Suprapubic skin (tissue), 4 donors: ENCODE measurements at places on chromosomes 12 and 14. TPM values are rescaled to one million over a fixed set of nuclear protein-coding genes. Genes with fewer than 3 reads are reported as not detected.

DNA sequence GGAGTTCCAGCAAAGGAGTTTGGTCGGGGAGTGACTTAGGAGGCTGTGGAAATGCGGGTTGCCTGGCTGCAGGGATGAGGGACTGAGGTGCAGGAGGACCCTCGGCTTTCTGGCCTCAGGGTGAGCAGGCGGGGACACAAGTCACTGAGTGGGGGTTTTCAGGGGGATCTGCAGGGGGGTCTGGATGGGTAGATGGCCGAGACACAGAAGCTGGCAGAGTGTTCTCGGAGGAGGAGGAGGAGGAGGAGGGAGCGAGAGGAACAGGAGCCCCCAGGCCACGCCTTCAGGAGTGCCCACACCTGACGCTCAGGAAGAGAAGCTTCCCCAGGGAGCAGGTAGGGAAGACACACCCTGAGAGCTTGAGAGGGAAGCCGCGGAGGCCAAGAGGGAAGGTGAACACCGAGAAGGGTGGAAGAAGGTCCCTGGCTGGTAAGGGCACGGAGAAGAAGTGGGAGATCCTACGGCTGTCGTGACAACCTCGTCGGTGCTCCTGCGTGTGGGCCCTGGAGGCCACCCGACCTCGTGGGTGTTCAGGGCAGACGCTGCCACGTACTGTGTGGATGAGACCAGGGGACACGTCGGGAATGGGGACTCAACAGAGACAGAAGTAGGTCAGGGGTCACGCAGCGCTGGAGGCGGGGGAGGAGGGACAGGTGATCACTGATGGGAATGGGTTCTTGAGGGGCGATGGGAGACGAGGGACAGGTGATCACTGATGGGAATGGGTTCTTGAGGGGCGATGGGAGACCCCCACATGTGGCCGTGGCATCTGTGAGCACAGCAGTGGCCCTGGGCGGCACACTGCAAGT lies 109.4 kb downstream of the PIWIL1 start:
- no peaks in the 10 kb centered on the region for H3K4me1 ChIP-seq
- no peak overlapping the region for H3K27ac ChIP-seq
- no peaks in the 10 kb centered on the region for H3K27me3 ChIP-seq
- no peak overlapping the region for H3K4me3 ChIP-seq
- no peaks in the 10 kb centered on the region for H3K36me3 ChIP-seq

GRCh38 chr12:52806169-52806811 lies 7.6 kb downstream of the KRT4 start:
- no peak overlapping the region for H3K27ac ChIP-seq
- peaks cover 2% of the 10 kb centered on the region for H3K27me3 ChIP-seq
- no peaks in the 10 kb centered on the region for H3K36me3 ChIP-seq
- no peak for DNase-seq

DNA sequence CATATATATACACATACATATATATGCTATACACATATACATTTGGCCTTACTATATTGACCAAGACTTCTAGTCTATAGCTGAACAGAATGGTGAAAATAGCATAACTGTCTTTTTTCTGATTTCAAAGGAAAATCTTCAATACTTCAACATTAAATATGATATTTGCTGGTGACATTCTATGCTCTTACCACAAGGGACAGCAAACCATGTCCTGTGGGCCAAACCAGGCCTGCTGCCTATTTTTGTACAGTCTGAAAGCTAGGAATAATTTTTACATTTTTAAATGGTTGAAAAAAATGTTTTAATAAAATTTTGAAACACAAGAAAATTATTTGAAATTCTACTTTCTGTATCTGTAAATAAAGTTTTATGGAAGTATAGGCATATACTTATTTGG lies 63.6 kb downstream of the EML5 start:
- H3K27me3 ChIP-seq = no peaks in the 10 kb centered on the region
- H3K4me1 ChIP-seq = no peaks in the 10 kb centered on the region
- no peak overlapping the region for H3K27ac ChIP-seq
- no peak overlapping the region for H3K4me3 ChIP-seq

DNA sequence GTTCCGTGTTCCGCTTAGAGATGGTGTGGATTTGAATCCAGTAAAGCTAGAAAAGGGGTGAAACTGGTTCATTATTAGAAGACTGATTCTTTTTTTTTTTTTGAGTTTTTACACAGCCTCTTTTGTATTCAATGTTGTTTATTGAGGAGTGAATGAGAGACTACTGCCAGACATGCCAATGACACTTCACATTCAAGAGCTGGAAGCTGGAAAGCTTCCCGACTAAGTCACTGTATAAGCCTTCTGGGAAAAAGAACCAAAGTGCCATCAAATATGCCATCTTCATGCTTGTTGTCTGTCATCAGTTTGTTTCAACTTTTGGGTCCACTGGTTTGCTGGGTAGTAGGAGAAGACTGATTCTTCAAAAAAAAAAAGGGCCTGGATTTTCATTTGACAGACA lies 164.8 kb downstream of the ATP23 start:
- H3K27me3 ChIP-seq = no peaks in the 10 kb centered on the region
- no peaks in the 10 kb centered on the region for H3K36me3 ChIP-seq
- no peaks in the 10 kb centered on the region for H3K4me1 ChIP-seq
- H3K27ac ChIP-seq = no peak overlapping the region
- no peak for DNase-seq

DNA sequence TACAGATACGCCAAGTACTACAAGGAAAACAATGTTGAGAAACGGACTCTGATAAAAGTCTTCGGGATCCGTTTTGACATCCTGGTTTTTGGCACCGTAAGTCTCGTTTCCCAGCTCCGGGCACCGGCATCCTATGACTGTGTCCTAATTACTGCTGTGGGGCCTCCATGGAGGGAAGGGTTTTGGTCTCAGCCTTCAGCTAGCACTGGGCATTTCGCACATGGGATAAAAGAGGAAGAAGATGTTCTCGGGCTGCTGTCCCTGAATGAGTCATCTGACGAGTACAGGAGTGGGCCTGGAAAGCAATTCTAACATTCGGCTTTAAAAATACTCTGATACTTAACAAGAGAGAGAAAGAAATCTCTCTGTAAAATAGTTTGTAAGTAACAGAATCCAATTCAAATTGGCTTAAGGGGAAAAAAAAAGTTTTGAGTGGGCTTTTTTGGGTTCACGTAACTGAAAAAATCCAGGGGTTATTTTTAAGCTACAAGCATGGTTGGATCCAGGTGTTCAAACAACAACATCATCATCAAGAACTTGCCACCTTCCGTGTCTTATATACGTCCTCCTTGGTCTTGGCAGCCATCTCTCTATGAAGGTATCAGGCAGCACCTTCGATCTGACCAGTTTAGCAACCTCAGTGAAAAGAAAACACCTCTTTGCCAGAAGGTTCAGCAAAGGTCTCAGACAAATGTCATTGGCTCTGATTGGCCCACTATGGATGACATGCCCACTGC lies 34.4 kb upstream of the P2RX4 start:
- no peak overlapping the region for H3K4me3 ChIP-seq
- no peaks in the 10 kb centered on the region for H3K27me3 ChIP-seq
- no peaks in the 10 kb centered on the region for H3K4me1 ChIP-seq
- H3K27ac ChIP-seq = no peak overlapping the region

DNA sequence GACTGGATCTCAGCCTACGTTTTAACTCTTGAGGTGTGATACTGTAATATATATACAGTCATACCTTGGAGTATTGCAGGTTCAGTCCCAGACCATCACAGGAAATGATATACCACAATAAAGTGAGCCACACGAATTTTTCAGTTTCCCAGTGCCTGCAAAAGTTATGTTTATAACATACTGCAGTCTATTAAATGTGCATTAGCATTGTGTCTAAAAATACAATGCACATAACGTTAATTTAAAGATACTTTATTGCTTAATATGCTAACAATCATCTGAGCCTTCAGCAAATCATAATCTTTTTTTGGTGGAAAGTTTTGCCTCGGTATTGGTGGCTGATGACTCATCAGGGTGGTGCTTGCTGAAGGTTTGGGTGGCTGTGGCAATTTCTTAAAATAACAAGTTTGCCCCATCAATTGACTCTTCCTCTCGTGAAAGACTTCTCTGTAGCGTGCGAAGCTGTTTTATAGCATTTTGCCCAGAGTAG lies 18.9 kb downstream of the PYROXD1 start:
- no peak overlapping the region for H3K27ac ChIP-seq
- no peaks in the 10 kb centered on the region for H3K27me3 ChIP-seq
- peaks cover 73% of the 10 kb centered on the region for H3K36me3 ChIP-seq

DNA sequence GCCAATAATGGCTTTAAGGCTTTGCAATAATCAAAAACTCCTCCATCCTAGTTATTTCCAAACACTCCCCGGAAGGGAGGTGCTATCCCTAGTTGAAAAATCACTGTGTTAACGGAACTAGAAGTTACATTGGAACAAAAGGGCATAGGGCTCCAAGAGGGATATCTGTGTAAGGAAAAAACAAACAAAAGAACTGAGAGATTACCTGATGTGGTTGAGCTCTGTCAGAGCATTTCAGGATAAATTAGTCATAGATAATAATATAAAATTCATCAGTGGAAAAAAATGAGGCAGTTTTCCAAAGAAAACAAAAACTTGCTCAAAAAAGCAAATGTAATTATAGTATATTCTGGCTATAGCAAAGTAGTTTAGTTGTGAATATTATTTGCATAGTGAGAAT lies 27.4 kb upstream of the PAPLN start:
- no peak overlapping the region for H3K4me3 ChIP-seq
- H3K4me1 ChIP-seq = no peaks in the 10 kb centered on the region
- DNase-seq = no peak
- no peaks in the 10 kb centered on the region for H3K27me3 ChIP-seq
- no peak overlapping the region for H3K27ac ChIP-seq

DNA sequence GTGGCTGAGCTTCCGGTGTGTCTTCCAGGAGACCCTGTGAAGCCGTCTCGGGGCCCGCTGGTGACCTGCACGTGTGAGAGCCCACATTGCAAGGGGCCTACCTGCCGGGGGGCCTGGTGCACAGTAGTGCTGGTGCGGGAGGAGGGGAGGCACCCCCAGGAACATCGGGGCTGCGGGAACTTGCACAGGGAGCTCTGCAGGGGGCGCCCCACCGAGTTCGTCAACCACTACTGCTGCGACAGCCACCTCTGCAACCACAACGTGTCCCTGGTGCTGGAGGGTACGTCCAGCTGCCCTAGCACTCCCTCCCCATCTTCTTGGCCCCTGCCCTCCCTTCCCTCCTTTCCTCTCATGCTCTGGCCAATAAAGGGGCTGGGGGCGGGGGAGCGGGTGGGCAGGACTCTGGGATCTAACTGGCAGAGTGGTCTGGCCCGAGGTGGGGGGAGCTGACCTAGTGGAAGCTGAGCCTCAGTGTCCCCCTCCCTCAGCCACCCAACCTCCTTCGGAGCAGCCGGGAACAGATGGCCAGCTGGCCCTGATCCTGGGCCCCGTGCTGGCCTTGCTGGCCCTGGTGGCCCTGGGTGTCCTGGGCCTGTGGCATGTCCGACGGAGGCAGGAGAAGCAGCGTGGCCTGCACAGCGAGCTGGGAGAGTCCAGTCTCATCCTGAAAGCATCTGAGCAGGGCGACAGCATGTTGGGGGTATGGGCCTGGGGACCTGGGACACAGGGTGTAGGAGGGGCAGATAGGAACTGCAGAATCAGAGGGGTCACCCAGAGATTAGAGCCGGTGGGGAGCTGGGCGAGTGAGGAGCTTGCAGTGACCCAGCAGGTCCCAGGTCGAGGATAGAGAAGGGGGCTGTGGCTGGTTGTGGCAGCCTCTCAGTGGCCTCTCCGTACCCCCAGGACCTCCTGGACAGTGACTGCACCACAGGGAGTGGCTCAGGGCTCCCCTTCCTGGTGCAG lies 6.0 kb downstream of the ACVRL1 start:
- peak overlapping the region; percentile 28 for H3K4me3 ChIP-seq
- no peaks in the 10 kb centered on the region for H3K27me3 ChIP-seq
- no peak overlapping the region for H3K27ac ChIP-seq
- DNase-seq = peak; percentile 64

DNA sequence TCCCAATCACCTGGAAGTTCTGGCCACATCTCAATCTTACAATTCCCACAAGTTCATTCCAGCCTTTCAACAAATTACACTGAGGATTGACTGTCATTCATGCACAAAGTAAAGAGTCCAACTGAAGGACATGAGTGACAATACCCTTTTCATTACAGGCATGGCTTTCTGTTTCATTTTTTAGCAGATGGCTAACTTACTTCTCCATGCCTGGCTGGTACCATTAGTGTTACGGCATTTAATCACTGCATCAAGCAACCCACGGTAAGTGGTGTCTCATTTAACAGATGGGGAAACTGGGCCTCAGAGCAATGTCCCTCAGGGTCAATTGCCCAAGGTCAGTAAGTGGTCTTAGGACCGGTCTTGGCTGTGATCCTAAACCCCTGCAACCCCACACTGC lies 114.4 kb downstream of the PRICKLE1 start:
- H3K4me3 ChIP-seq = no peak overlapping the region
- no peak for DNase-seq
- H3K4me1 ChIP-seq = peaks cover 2% of the 10 kb centered on the region

- H3K36me3 ChIP-seq = no peaks in the 10 kb centered on the region
- no peak overlapping the region for H3K27ac ChIP-seq
- H3K4me1 ChIP-seq = no peaks in the 10 kb centered on the region
- H3K27me3 ChIP-seq = peaks cover 16% of the 10 kb centered on the region
- DNase-seq = no peak
Measured at GRCh38 chr12:100360450-100360849, 3.6 kb downstream of the SLC17A8 start.

DNA sequence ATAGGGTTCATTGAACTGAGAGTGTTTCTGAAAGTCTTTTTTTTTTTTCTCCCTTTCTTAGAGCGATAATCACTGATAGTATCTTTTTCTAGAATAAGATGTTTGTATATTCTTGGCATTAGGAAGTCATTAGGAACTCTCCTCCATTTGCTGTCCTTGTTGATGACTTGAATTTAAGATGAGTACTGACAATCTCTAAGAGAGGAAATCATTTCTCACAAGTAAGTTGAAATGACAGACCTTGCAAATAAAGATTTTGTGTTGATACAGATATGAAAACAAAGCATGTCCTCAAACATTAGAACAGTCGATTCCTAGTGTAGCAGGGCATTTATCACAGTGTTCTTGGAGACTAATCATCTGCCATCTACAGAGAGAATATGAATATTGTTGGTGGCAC lies 458.4 kb upstream of the SYT1 start:
- H3K4me1 ChIP-seq = no peaks in the 10 kb centered on the region
- H3K27me3 ChIP-seq = no peaks in the 10 kb centered on the region
- no peak overlapping the region for H3K4me3 ChIP-seq
- H3K36me3 ChIP-seq = no peaks in the 10 kb centered on the region

GRCh38 chr12:80411787-80412186 lies 32.2 kb upstream of the PTPRQ start:
- no peak for DNase-seq
- H3K36me3 ChIP-seq = no peaks in the 10 kb centered on the region
- H3K27me3 ChIP-seq = no peaks in the 10 kb centered on the region
- no peak overlapping the region for H3K27ac ChIP-seq
- no peaks in the 10 kb centered on the region for H3K4me1 ChIP-seq
- no peak overlapping the region for H3K4me3 ChIP-seq

GRCh38 chr14:96959992-96960391 lies 162.8 kb downstream of the VRK1 start:
- DNase-seq = no peak
- no peak overlapping the region for H3K27ac ChIP-seq
- H3K27me3 ChIP-seq = no peaks in the 10 kb centered on the region
- H3K36me3 ChIP-seq = no peaks in the 10 kb centered on the region
- no peaks in the 10 kb centered on the region for H3K4me1 ChIP-seq

KIF5A gene
- not detected for total RNA-seq

KLRF1 gene
- not detected for total RNA-seq

CDCA3 gene
- 8.9 TPM for total RNA-seq

GALNT8 gene
- 0.34 TPM for total RNA-seq

WASHC4 gene
- total RNA-seq = 27.3 TPM

PLEKHD1 gene
- total RNA-seq = 1.2 TPM

GPR162 gene
- total RNA-seq = 1.4 TPM

GPR137C gene
- total RNA-seq = not detected

TAS2R10 gene
- total RNA-seq = 0.80 TPM

SBNO1 gene
- 18.2 TPM for total RNA-seq
